ENCODE measurements at places on chromosomes 1 and 21.

GRCh38 chr1:51750218-51750617 lies 128.3 kb downstream of the NRDC start:
- no peak for DNase-seq

DNA sequence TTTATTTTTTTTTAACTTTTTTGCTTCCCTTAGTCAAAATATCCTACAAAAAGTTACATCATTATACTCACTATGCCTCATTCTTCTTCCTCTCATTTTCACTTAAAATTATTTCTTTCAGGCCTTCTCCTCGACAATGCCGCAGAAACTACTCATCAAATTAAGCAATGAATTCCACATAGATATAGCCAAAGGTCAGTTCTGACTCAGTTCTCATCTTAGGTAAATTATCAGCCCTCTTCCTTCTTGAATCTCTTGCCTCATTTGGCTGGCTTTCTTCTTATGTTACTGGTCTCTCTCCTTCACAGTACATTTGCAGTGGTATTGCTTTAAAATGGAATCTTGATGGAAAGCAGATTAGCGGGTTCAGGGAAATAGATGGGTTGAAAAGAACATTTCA lies 260.7 kb upstream of the BRINP3 start:
- DNase-seq: no peak

DNA sequence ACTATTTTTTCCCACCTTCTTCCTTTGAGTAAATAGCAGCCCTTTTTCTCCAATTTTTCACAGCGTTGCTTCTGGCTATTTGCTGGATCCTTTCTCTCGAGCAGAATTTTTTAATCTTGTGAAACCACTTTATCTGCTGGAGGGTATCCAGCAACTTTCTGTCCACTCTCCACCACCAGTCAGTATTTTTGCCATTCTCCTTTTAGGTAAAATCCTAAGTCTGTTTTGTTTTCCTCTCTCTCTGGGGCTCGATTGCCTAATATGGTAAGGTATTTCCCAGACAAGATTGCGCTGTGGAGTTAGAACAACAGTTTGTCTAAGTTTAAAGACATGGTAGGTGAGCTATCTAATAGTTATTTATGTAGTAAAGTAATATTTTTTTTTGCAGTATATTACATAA lies 156.9 kb downstream of the PPP1R12B start:
- no peak for DNase-seq

GRCh38 chr1:110765640-110766335 lies 91.0 kb upstream of the KCNA3 start:
- peak; percentile 64 for DNase-seq

GRCh38 chr1:234489007-234489697 lies 10.2 kb upstream of the TARBP1 start:
- DNase-seq: no peak

DNA sequence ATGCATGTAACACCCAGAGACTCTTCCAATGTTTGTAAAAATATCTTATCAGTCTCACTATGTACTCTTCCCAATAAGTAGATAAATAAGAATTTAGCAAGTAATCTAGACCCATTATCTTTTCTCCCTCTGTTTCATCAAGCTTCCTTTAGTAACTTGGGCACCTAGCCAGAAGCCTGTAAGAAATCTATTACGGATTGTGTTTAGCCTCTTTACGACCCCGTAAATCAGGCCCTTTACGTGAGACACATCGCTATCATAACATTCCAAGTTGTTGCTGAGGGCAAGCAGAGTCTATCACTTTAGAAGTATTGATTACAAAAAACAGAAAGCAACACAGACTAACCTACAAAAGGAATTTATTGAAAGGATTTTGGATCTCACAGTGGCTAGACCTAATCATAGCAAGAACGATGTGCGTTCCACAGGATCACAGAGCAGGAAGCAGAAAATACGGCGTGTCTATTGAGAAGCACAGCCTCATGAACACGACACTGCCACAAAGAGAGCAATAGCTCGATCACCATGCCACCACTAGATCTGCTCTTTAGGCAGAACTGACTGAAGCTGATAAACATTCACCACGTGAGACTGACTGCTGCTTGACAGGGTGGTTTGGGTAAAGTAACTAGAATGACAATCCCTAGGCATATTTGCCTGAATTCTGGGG lies 922.1 kb downstream of the AMY1C start:
- no peak for DNase-seq

- DNase-seq: no peak
These were observed 34.9 kb upstream of the LYPLAL1 start for GRCh38 chr1:219138747-219139146.

DNA sequence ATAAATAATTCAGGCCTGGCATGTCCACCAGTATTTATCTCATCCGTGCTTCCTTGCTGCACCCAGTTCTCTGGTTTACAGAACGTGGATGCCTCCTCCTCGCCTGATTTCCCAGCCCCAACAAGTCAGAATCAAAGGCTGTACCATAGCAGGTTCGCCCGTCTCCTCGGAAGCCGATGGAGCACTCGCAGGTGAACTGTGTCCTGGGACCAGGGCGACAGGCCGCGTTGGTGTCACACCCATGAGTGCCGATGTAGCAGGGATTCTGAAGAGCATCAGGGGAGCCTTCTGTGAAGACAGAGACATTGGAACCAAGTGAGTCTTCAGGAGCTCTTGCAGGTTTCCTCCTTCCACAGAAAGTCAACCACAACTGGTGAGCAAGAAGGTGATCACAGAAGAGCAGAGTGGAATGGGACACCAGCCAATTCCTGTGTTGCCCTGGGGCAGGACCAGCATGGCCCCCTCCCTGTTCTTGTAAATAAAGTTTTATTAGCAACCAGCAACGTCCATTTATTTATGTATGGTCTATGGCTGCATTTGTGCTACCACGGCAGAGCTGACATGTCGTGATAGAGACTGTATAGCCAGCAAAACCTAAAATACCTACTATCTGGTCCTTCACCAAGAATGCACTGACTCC lies 40.8 kb downstream of the NID1 start:
- no peak for DNase-seq

- no peak for DNase-seq
These were observed 14.5 kb upstream of the PRDM16 start for GRCh38 chr1:3054474-3054873.

- no peak for DNase-seq
These were observed 67.7 kb downstream of the PTGER3 start for GRCh38 chr1:70979881-70980280.

GRCh38 chr1:113018911-113019310 lies 54.1 kb upstream of the LRIG2 start:
- no peak for DNase-seq

DNA sequence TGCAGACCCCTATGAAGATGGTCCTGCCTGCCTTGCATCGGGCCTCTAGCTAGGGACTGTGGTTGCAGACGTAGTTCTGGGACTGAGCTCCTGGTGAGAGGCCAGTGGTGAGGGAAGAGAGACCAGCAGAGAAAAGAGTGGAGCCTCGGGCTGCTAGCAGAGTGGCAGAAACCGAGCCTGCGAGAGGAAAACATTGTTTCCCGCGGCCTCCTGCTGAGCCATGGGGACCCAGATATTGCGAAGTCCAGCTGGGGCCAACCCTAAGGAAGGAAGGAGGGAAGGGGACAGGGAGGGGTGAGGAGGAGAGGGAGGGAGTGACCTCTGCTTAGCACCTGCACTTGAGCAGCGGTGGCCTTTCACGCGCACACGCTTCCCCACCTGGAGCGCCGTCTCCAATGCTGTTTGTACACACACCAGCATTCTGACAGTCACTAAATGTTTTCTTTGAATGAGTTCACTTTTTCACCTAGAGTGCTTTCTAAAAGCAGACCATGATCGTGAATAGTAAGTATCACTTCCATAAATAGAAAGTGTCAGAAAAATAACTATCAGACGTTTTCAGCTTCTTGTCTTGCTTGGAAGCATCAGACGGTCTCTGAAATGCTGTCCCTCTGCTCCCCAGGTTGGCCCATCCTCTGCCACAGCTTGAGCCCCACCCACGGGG lies 2.5 kb upstream of the FNDC10 start:
- no peak for DNase-seq

GRCh38 chr1:2334883-2335534 lies 56.3 kb downstream of the MORN1 start:
- no peak for DNase-seq

All from activated CD4-positive, alpha-beta T cell treated with anti-CD3 and anti-CD28 coated beads, Interleukin-2, Interleukin-4, amounts not matched to agents 100 ng/mL and 50 ng/mL, durations not matched to agents 16 hours and 8 hours (primary cell).